Osteoblast (primary cell): ENCODE measurements at places on chromosomes 7 and 10. TPM values are rescaled to one million over a fixed set of nuclear protein-coding genes. Genes with fewer than 3 reads are reported as not detected.

DNA sequence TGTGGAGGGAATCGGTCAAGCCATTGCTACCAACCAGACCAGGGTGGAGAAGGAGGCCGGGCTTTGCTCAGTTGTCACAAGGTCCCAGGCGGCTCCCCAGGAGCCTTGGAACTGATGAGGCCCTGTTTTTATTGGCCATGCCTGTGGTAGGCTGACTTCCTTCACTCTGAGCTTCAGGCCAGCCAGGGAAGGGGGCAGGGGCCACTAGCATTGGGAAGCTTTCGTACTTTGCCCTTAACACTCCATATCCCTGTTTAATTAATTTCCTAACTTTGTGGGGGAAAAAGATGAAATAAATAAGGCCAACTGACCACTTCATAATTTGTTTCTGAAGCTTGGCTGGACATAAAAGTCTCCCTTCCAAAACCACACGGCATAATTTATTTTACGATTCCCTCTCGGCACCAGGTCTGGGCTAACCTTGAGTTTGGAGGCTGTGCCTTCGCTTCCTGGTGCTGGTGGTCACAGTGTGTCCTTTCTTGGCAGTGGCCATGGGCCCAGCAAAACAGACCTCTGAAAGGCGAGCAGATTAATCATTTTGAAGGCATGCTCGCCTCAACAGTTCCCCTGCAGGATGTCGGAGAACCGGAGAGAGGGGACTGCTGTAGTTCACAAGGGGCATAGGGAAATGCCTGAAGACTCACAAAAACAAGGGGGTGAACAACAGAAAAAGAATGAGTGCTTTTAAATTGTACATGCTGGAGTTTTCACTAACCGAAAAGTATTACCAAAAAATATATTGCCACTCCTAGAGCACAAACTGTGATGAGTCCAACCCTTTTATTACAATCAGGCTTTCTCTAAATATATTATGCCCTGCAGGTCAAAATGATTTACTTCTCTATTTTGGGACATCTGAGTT lies 966.0 kb downstream of the LRMDA start:
- peak overlapping the region; percentile 30 for H3K4me3 ChIP-seq
- H3K4me1 ChIP-seq: peaks cover 69% of the 10 kb centered on the region
- H3K27me3 ChIP-seq: no peaks in the 10 kb centered on the region
- H3K27ac ChIP-seq: peak overlapping the region; percentile 83
- peak; percentile 22 for DNase-seq

The GRID1 gene
- total RNA-seq: under 0.01 TPM in 1 of 2 replicates, not detected in the other

The UTF1 gene
- not detected in 2 replicates for total RNA-seq

The GPER1 gene
- total RNA-seq: 10.3 and 10.5 TPM in 2 replicates

The HECW1 gene
- total RNA-seq: 2.9 and 6.5 TPM in 2 replicates

- H3K27me3 ChIP-seq: no peaks in the 10 kb centered on the region
- no peak overlapping the region for H3K27ac ChIP-seq
- DNase-seq: no peak
- no peaks in the 10 kb centered on the region for H3K36me3 ChIP-seq
Observed at GRCh38 chr10:45058992-45059561, 58.4 kb downstream of the ZNF22 start.

DNA sequence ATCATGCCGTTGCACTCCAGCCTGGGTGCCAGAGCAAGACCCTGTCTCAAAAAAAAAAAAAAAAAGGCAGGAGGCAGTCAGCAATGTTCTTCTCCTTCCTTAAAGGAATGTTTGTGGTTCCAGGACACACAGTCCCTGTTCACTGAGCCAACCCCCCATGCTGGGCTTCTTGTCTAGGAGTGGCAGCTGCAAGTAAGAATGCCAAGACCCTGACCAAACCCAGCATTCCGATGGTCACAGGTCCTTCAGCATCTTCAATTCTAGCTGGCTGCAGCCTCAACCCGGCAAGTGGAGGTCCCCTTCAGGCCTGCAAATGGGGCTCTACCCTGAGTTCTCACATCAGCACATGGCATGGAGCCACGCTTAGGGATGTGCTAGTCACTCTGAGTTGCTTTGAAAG lies 38.2 kb upstream of the CUX1 start:
- H3K4me3 ChIP-seq: no peak overlapping the region
- no peak overlapping the region for H3K27ac ChIP-seq
- H3K4me1 ChIP-seq: no peaks in the 10 kb centered on the region
- H3K36me3 ChIP-seq: no peaks in the 10 kb centered on the region

GRCh38 chr7:683526-684205 lies 42.8 kb upstream of the DNAAF5 start:
- no peaks in the 10 kb centered on the region for H3K36me3 ChIP-seq
- no peak overlapping the region for H3K4me3 ChIP-seq
- DNase-seq: no peak

The OR2AE1 gene
- 0.29 and 0.72 TPM in 2 replicates for total RNA-seq

DNA sequence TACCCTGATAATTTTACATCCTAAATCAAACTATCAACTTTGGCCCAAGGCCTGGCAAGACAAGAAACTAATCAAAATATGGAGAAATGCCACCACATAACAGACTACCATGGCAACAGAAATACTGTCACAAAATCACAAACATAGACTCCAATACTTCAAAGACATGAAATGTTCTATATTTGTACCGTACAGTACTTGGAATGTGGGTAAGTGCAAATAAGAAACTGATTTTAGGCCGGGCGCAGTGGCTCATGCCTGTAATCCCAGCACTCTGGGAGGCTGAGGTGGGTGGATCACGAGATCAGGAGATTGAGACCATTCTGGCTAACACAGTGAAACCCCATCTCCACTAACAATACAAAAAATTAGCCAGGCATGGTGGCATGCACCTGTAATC lies 9.2 kb downstream of the TNPO3 start:
- DNase-seq: no peak
- no peak overlapping the region for H3K4me3 ChIP-seq
- H3K4me1 ChIP-seq: peaks cover 8% of the 10 kb centered on the region
- H3K27me3 ChIP-seq: no peaks in the 10 kb centered on the region
- no peak overlapping the region for H3K27ac ChIP-seq

The TRIM50 gene
- total RNA-seq: not detected in 2 replicates

- H3K27me3 ChIP-seq: no peaks in the 10 kb centered on the region
- H3K4me3 ChIP-seq: no peak overlapping the region
- no peaks in the 10 kb centered on the region for H3K36me3 ChIP-seq
- peaks cover 34% of the 10 kb centered on the region for H3K4me1 ChIP-seq
Observed at GRCh38 chr10:44261296-44261695, 123.6 kb downstream of the CXCL12 start.

DNA sequence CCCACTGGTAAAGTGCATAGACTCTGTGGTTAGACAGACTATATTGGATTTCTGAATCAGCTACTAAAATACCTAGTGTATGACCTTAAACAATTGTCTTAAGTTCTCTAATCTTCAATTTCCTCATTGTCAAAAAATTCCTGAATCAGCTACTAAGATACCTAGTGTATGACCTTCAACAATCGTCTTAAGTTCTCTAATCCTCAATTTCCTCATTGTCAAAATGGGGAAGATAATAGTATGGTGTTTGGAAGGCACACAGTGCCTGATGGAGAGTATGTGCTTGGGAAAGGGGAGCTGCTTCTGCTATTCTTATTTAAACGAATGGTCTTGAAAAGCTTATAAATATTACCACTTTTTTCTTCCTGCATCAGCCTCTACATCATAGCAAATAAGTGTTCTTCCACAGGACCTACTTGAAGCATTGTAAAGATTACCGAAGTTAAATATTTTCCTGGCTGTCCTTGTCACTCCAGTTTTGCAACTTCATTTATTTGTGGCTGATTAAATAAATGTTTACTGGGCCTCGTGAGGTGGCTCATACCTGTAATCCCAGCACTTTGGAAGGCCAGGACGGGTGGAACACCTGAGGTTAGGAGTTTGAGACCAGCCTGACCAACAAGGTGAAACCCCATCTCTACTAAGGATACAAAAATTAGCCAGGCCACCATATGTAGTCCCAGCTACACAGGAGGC lies 64.4 kb upstream of the ITGA8 start:
- H3K4me1 ChIP-seq: peaks cover 3% of the 10 kb centered on the region
- H3K36me3 ChIP-seq: peaks cover 11% of the 10 kb centered on the region
- no peak overlapping the region for H3K4me3 ChIP-seq
- DNase-seq: no peak
- no peaks in the 10 kb centered on the region for H3K27me3 ChIP-seq

The AKR1D1 gene
- total RNA-seq: under 0.01 TPM in 1 of 2 replicates, not detected in the other

DNA sequence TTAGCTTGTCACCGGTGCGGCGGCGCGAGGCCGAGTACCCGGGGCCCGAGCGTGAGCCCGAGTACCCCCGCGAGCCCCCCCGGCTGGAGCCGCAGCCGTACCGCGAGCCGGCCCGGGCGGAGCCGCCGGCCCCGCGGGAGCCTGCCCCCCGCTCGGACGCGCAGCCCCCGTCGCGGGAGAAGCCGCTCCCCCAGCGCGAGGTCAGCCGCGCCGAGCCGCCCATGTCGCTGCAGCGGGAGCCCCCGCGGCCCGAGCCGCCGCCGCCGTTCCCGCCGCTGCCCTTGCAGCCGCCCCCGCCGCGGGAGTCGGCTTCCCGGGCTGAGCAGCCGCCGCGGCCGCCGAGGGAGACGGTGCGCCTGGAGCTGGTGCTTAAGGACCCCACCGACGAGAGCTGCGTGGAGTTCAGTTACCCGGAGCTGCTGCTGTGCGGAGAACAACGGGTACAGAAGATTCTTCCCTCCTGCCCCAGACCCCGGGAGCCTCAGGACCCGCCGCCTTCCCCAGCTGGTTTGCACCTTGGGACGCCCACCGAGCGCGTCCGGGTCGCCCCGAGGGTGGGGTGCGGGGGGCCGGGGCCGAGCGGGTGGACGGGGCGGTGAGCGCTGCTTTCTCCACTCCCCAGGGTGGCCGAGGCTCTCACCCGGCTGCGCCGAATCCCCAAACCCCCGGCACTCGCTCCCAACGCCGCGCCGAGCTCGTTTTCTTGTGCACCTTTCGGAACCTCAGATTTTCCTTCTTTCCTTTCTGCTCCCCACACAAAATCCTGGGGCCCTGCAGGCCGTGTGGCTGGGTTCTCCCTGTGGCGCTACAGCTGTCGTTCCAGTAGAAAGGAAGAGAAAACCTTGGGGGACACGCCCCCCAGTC lies 708 bp downstream of the UBN2 start:
- H3K4me1 ChIP-seq: peaks cover 5% of the 10 kb centered on the region
- DNase-seq: peak; percentile 89
- no peaks in the 10 kb centered on the region for H3K27me3 ChIP-seq
- peak overlapping the region; percentile 97 for H3K4me3 ChIP-seq
- peak overlapping the region; percentile 85 for H3K27ac ChIP-seq

The GRM3 gene
- not detected in 2 replicates for total RNA-seq

DNA sequence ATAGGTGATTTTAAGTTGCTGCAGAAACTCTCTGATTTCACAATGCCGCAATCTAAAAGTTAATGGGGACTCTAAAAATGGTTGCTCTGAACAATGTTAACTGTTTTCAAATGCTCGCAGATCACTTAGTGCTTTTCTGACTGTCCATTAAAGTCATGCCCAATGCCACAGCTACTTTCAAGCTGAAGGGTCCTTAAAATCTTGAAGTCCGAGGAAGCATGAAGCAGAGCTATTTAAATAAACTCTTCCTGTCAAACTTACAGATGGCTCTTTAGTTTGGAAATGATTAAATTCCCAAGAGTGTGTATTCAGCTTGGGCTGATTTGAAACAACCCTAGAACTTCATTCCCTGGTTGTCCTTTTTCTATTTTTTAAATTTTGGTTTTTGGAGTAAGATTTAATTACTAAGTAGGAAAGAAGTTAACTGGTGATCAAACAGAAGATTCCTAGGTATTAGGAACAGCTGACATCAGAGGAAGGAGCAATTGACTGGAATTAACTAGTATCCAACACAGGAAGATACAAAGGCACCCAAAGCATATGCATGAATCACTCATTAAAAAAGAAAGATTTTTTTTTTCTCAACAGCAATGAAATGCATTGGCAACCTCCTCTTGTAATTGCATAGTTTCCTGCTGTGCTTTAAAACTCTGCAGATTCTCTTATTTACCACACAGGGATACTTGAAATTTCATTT lies 105.1 kb downstream of the NRP1 start:
- DNase-seq: peak; percentile 49
- H3K27me3 ChIP-seq: no peaks in the 10 kb centered on the region
- H3K27ac ChIP-seq: peak overlapping the region; percentile 80
- peaks cover 40% of the 10 kb centered on the region for H3K36me3 ChIP-seq
- no peak overlapping the region for H3K4me3 ChIP-seq
- peaks cover 43% of the 10 kb centered on the region for H3K4me1 ChIP-seq

DNA sequence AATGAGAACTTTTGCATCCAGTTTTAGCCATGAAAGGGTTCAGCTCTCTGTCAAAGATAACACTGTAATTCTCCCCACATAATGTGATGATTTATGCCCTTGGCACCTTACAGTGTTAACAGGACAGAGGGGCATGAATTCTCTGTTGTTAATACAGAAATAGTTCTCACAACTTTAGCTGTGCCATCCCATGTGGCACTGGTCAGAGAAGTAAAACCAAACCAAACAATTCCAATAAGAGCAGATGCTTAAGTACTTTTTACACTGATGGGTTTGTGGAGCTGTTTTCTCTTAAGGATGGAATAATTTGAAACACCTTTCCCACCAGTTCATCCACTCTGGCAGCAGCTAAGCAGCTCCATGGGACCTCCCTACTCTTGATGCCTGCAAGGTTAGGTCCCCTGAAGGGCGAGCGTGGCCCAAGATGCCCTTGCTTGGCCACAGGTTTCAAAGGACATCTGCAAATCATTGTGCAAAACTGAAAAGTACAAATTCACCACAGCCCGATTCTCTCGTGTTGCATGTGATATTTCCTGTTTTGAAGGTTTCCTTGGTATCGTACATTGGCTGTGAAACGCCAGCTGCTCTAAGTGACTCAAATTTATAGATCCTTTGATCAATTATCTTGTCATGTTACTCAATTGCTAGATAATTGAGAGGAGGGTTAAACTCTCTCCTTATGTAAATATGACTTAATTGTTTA lies 82.5 kb upstream of the CREB5 start:
- H3K27ac ChIP-seq: no peak overlapping the region
- no peak for DNase-seq
- H3K4me3 ChIP-seq: no peak overlapping the region
- no peaks in the 10 kb centered on the region for H3K36me3 ChIP-seq
- H3K27me3 ChIP-seq: peaks cover 3% of the 10 kb centered on the region
- peaks cover 3% of the 10 kb centered on the region for H3K4me1 ChIP-seq

GRCh38 chr10:85613391-85613790 lies 753.2 kb downstream of the GRID1 start:
- no peak overlapping the region for H3K4me3 ChIP-seq
- no peaks in the 10 kb centered on the region for H3K27me3 ChIP-seq
- H3K4me1 ChIP-seq: no peaks in the 10 kb centered on the region

The NFKB2 gene
- total RNA-seq: 17.7 and 20.3 TPM in 2 replicates

DNA sequence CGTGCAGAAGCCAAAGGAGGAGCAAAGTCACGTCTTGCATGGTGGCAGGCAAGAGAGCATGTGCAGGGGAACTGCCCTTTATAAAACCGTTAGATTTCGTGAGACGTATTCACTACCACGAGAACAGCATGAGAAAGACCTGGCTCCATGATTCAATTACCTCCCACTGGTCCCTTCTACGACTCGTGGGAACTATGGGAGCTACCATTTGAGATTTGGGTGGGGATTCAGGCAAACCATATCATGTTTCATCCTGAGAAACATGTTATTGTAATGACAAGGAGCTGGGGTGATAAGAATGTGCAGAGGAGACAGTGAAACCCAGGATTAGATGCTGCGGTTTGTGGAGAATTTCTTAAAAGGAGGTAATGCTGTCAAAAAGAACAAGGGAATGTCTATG lies 34.0 kb downstream of the THNSL1 start:
- no peak for DNase-seq
- H3K4me1 ChIP-seq: peaks cover 15% of the 10 kb centered on the region
- H3K27me3 ChIP-seq: peaks cover 6% of the 10 kb centered on the region
- H3K36me3 ChIP-seq: no peaks in the 10 kb centered on the region
- no peak overlapping the region for H3K4me3 ChIP-seq
- H3K27ac ChIP-seq: no peak overlapping the region
